ENCODE measurements at places on chromosomes 3 and 15.

- no peak for DNase-seq
- peaks cover 3% of the 10 kb centered on the region for H3K27me3 ChIP-seq
- H3K4me1 ChIP-seq, result no peaks in the 10 kb centered on the region
- H3K27ac ChIP-seq, result no peak overlapping the region
Measured at GRCh38 chr15:92020207-92020606, 166.7 kb downstream of the SLCO3A1 start.

DNA sequence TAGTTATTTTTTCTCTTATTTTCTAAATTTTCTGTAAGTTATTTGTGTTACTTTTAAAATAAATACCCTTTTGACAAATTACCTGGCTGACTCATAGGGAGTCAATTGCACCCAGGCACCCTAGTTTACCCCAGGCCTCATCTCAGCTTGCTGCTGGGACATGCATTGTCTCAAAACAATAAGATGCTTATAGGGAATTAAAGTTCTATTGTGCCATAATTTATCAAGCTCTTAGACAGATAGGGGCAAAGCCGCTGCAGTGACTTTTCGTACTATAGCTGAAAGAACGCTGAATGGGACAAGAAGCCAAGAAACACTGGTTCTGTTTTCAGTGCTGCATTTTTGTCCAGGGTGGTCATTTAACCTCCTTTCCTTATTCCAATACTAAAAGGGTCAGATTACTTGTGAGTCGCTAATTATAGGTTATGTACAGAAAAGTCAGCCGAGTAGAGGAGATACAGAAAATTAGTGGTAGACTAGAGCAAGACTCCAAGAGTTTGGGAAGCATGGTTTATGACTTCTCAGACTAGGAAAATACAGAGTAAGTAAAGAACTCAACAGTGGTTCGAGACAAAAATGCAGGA, 50.3 kb downstream of the EXD1 start:
- no peaks in the 10 kb centered on the region for H3K36me3 ChIP-seq
- peak overlapping the region; percentile 46 for H3K27ac ChIP-seq
- no peaks in the 10 kb centered on the region for H3K27me3 ChIP-seq
- H3K4me3 ChIP-seq, result no peak overlapping the region
- peak; percentile 61 for DNase-seq

GRCh38 chr3:170868577-170869238, 1.3 kb downstream of the RPL22L1 start:
- peaks cover 9% of the 10 kb centered on the region for H3K27me3 ChIP-seq
- H3K4me1 ChIP-seq, result peaks cover 11% of the 10 kb centered on the region
- H3K36me3 ChIP-seq, result peaks cover 34% of the 10 kb centered on the region
- no peak for DNase-seq

DNA sequence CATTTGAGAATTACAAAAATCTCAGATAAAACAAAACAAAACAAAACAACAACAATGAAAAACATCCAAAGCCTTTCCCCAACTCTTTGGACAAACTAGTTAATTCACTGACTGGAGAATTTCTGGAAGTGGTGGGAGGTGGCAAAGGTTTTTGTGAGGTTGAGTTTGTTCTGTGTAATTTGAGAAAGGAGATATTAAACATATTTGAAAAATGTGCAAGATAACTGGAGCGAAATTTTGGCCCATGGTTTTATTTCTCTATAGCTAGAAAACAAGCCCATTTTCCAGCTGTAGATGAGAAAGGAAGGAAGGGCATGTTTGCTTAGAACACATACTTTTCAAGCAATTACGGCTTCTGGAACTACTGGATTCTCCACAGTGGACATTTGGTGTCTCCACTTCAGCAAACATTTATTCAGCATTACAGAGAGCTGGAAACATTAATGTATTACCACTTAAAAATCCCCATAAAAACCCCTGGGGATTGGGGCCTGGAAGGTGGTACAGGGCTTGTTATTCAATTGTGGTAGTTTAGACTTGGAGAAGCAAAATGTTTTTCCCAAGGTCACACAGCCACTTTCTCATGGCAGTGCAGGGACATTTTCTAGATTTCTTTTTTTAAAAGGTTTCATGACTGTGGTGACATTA, 135.8 kb downstream of the THSD4 start:
- H3K27me3 ChIP-seq, result no peaks in the 10 kb centered on the region
- H3K4me3 ChIP-seq, result peak overlapping the region; percentile 44
- peaks cover 23% of the 10 kb centered on the region for H3K36me3 ChIP-seq
- peaks cover 35% of the 10 kb centered on the region for H3K4me1 ChIP-seq
- peak overlapping the region; percentile 80 for H3K27ac ChIP-seq
- no peak for DNase-seq

DNA sequence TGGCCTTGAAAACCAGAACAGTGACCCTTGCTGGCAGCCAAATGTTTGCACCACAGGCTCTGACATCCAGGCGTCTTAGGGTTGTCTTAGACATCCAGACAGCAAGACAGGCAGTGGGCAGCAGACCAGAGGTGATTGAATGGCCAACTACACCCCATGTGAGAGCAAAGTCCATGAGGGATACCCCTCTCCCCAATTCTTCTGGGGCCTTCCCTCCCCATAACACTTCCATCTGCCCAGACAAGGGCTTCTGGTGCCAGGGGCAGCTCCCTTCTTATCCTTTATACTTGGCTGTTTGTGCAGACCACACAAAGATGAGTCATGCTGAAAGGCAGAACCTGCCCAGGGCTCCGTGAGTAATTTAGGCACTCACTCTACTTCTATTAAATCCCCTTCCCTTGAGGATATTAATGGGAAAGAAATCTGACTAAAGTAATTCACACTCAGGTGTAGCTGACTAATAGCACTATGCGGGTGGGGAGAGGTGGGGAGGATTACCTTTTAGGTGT, 257.9 kb downstream of the UACA start:
- H3K4me3 ChIP-seq, result peak overlapping the region; percentile 26
- H3K4me1 ChIP-seq, result peaks cover 59% of the 10 kb centered on the region
- H3K36me3 ChIP-seq, result peaks cover 7% of the 10 kb centered on the region
- H3K27me3 ChIP-seq, result peaks cover 8% of the 10 kb centered on the region
- H3K27ac ChIP-seq, result peak overlapping the region; percentile 38
- peak; percentile 79 for DNase-seq

DNA sequence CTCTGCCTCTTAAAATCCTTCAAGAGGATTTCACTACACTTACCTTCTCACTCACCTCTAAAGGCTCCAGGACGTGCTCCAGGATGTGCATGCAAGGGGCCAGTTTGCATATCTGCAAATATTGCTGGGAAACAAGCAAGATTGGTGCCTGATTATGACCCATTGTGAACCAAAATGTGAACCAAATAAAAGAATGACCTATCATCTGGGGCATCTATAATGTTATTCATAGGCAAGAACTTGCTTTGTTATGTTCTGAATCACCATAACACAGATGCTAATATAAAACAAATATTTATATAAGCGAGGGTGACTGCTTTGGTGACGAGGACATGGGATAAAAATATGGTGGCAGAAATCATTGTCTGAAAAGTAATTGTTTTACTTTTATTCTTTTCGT, 5.5 kb downstream of the IL12A start:
- peak; percentile 37 for DNase-seq
- 0 out of 2 replicates have a peak overlapping the region, but pooled peaks have one; percentile 3 for H3K4me3 ChIP-seq
- H3K27ac ChIP-seq, result peak overlapping the region; percentile 35

DNA sequence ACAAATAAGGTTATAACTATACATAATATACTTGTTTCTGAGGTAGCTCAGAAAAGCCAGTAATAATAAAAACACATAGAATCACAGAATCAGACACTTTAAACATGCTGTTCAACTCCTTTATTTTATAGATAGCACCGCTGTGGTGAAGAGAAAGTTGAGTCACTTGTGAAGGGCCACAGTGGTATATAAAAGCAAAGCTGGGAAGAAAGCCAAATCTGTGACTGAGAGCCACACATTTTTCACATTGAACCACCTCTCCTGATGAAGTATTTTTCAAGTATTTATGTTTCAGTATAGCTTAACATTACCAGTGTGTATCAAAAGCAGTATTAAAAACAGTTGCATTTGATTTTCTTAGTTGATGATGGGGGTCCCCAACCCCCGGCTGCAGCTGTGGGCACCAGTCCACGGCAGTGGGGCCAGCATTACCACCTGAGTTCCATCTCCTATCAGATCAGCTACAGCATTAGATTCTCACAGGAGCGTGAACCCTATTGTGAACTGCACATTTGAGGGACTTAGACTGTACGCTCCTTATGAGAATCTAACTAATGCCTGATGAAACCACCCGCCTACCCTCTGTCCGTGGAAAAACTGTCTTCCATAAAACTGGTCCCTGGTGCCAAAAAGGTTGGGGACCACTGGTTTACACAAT, 46.2 kb downstream of the TBL1XR1 start:
- peak; percentile 84 for DNase-seq
- H3K27me3 ChIP-seq, result no peaks in the 10 kb centered on the region
- H3K27ac ChIP-seq, result peak overlapping the region; percentile 31
- peaks cover 55% of the 10 kb centered on the region for H3K4me1 ChIP-seq

- H3K27ac ChIP-seq, result no peak overlapping the region
- H3K27me3 ChIP-seq, result peaks cover 3% of the 10 kb centered on the region
- no peak for DNase-seq
- H3K4me1 ChIP-seq, result peaks cover 37% of the 10 kb centered on the region
Measured at GRCh38 chr3:14127516-14128161, 2.8 kb downstream of the TMEM43 start.

DNA sequence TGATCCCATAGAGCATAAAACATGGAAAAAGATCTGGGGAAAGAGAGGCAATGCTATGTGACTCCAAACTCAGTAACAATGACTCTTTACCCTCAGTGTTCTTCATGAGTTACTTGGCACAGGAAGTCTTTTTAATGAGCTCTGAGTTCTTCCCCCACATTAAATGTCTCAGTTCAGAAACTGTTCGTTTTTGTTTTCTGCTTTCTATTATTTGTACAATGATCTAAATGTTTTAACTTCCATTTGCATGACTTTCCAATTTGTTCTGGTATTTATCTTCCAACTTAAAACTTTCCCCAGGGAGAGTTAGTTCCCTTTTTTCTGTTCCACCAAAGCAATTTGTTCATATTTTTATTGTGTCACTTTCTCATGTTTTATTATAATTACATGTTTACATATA, 177.0 kb upstream of the ZBTB20 start:
- H3K4me3 ChIP-seq, result no peak overlapping the region
- H3K36me3 ChIP-seq, result no peaks in the 10 kb centered on the region
- H3K27me3 ChIP-seq, result peaks cover 5% of the 10 kb centered on the region
- H3K27ac ChIP-seq, result no peak overlapping the region

GRCh38 chr15:64717735-64718495, 57.5 kb downstream of the RBPMS2 start:
- no peak for DNase-seq
- H3K27me3 ChIP-seq, result peaks cover 7% of the 10 kb centered on the region
- H3K36me3 ChIP-seq, result no peaks in the 10 kb centered on the region

GRCh38 chr3:185823078-185824044, 1.5 kb downstream of the IGF2BP2 start:
- H3K36me3 ChIP-seq, result peaks cover 16% of the 10 kb centered on the region
- peaks cover 55% of the 10 kb centered on the region for H3K4me1 ChIP-seq
- H3K4me3 ChIP-seq, result peak overlapping the region; percentile 95
- H3K27ac ChIP-seq, result peak overlapping the region; percentile 96
- no peaks in the 10 kb centered on the region for H3K27me3 ChIP-seq

- H3K27me3 ChIP-seq, result no peaks in the 10 kb centered on the region
- H3K27ac ChIP-seq, result no peak overlapping the region
- no peaks in the 10 kb centered on the region for H3K36me3 ChIP-seq
- no peak overlapping the region for H3K4me3 ChIP-seq
Measured at GRCh38 chr15:91936927-91937326, 83.4 kb downstream of the SLCO3A1 start.

DNA sequence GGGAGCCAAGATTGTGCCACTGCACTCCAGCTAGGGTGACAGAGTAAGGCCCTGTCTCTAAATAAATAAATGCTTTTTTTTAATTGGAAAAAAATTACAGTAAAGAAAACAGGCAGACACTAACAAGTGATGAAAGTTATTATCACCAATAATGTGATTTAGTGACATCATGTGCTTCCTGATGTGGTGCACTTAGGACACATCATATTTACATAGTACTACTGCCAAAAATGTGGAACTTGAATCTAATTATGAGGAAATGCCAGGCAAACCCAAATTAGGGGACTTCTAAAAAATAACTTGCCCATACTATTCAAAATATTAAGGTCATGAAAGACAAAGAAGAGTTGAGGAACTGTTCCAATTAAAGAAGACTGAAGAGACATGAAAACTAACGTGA, 30.8 kb downstream of the MAP4 start:
- DNase-seq, result no peak
- no peaks in the 10 kb centered on the region for H3K27me3 ChIP-seq
- H3K4me1 ChIP-seq, result peaks cover 57% of the 10 kb centered on the region

DNA sequence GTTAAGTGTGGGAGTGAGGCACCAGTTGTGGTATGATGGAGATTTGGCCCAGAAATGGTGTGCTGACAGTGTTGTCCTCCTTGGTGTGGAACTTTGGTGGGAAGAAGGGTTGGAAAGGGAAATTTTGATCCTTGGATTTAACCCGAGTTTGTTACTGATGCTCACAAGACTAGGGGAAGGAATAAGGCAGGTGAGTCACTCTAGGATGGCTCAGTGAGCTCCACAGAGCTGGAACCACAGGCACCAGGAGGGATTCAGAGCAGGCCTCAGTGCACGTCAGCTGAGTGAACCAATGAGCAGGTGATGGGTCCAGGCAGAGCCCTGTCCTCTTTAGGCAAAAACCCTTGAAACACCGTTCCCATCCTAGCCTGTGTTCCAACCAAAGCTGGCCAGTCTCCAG, 11.4 kb downstream of the CHRD start:
- peaks cover 54% of the 10 kb centered on the region for H3K27me3 ChIP-seq
- no peak overlapping the region for H3K4me3 ChIP-seq
- H3K4me1 ChIP-seq, result no peaks in the 10 kb centered on the region
- H3K27ac ChIP-seq, result no peak overlapping the region
- H3K36me3 ChIP-seq, result no peaks in the 10 kb centered on the region

DNA sequence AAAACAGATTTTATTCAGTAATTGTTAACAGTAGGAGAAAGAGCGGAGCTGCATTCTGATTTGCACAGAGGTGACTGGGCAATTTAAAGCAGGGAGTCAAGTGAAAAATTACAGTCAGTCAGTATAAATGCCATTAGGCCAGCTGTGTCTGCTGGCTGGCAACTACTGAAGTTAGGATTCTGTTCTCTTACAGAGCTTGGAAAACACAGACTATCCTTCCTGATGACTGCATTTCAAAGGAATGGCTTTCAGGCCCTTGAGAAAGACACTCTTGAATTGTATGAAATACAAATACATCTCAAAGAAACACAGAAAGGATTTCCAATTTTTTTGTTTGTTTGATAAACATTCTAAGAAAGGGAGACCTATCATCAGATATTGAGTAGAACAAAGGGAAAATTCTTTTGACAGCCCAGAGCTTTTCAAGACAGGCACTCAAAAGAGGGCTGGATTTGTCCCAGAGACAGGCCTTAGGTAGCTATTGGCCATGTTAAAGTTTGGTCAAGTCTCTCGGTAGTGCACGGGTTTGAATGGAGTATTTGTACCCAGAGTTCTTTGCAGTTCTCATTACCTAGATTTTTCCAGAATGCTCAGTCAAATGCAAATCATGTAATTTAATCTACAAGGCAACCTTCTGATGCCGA, 551.2 kb upstream of the CCDC54 start:
- peaks cover 2% of the 10 kb centered on the region for H3K27me3 ChIP-seq
- H3K4me1 ChIP-seq, result peaks cover 68% of the 10 kb centered on the region
- H3K36me3 ChIP-seq, result 0 out of 2 replicates have a peak, but pooled peaks cover 5% of the 10 kb centered on the region
